Stimulated activated CD8-positive, alpha-beta memory T cell treated with anti-CD3 and anti-CD28 coated beads, Interleukin-2, amount 100 ng/mL, for 48 hours (primary cell): ENCODE measurements at places on chromosomes 7 and 10.

GRCh38 chr7:155995183-155995612 lies 182.9 kb upstream of the SHH start:
- no peak for DNase-seq

DNA sequence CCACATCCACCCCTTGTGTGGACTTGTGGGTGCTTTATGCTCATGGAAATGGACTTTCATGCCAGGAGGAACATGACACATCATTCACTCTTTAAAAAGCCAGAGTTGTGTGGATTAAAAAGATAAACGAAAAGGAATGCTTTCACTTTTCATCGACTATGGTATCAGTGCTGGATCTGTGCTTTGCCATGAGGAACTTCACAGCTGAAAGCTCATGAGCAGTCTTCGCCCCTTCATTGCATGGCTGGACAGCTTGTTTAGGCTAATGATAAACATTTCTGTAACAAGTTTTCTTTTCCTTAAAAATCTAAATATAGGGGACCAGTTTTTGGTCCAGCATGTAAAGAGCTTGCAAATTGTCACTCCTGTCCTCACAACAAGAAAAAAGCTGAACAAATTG lies 173.6 kb upstream of the NPS start:
- no peak for DNase-seq

DNA sequence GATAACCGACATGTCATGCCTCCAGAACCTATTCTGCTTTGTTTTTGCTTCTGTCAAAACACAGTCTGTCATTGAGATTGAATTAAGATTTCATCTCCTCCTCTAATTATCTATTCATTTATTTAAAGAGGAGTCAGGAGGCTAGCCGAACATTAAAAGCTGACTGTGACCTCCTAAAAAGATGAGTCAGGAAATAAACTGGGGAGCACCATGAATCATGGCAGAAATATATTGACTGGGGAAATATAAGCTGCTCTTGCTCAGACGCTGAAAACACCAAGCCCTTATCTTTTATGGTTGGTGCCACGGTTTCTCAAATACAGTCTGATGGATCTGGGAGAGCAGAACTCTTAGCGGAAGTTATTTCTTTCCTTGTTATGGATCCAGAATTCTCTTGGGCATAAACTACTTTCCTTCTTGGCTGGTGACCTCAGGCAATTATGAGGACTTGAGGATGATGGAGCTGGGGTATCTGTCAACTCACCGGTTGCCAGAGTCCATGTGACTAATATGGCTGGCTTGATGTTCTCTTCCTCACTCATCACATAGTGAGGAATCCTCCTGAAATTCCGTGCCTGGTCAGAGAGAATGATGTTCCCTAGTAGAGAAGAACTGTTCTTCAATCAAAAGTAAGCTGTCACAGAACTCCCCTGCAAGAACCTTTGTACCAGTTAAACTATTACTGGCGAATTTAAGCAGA lies 307.6 kb upstream of the PHYHIPL start:
- DNase-seq: no peak

- no peak for DNase-seq
Measured at GRCh38 chr7:15507171-15507570, 54.6 kb downstream of the AGMO start.

DNA sequence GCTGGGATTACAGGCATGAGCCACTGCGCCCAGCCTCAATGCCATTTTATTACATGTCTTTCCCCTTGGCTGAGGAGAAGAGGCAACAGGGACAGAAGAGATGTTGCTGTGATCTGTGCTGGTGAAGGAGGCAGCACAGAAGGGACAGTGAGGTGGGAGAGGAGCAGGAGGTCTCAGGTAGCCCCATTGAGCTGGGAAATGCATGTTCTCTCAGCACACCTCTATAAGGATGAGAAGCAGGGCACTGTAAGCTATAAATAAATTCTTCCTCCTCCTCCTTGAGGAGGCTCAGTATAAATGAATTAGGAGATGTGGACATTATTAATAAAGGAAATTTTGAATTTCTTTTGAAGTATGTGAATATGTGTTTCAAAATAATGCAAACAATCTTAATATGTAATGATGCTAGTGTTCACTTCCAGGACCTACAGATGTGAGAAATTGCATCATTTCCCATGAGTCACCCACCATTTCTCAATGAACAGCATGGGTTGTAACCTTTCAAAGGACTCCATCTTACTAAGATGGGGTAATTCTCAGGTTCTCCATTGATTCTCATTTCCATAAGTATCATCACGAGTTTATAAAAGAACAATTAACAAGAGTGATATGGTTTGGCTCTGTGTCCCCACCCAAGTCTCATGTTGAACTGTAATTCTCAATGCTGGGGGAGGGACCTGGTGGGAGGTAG lies 88.9 kb upstream of the ODAD2 start:
- DNase-seq: no peak
